ENCODE measurements at places on chromosomes 4 and X. TPM values are rescaled to one million over a fixed set of nuclear protein-coding genes. Genes with fewer than 3 reads are reported as not detected.

GRCh38 chrX:40700640-40701342 is 34.6 kb downstream of the MED14 start:
- no peak for DNase-seq

- DNase-seq, result no peak
These were observed 84.0 kb downstream of the PRSS12 start for GRCh38 chr4:118268780-118269179.

SPANXN3 gene
- not detected for total RNA-seq

DNA sequence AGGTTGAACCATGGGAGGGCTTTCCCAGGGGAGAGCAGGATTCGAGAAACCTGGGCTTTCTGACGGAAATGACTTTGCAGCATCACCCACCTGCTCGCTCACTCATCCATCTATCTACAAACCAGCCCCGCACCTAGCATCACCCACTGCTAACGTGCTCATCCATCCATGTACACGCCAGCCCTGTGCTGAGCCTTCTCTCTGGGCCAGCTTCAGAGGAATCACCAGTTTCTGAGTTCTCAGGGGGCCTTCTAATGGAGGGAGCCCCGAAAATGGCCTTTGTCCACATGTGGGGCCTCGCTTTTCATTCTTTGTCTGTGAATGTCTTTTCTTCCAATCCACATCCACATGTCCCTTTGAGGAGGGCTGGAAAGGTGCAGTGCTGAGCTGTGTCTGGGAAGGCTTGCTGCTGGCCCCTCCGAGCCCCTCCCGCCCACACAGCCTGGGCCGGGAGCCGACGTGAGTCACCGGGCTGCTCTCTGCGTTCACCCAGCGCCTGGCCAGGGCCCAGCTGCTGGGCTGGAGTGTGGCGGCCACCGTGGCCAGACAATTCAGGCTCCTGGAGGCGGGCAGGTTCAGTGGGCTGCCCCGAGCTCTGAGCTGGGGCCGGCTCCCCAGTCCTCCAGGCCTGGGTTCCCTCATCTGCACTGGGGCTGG is 14.7 kb downstream of the SORCS2 start:
- DNase-seq, result peak; percentile 95

DNA sequence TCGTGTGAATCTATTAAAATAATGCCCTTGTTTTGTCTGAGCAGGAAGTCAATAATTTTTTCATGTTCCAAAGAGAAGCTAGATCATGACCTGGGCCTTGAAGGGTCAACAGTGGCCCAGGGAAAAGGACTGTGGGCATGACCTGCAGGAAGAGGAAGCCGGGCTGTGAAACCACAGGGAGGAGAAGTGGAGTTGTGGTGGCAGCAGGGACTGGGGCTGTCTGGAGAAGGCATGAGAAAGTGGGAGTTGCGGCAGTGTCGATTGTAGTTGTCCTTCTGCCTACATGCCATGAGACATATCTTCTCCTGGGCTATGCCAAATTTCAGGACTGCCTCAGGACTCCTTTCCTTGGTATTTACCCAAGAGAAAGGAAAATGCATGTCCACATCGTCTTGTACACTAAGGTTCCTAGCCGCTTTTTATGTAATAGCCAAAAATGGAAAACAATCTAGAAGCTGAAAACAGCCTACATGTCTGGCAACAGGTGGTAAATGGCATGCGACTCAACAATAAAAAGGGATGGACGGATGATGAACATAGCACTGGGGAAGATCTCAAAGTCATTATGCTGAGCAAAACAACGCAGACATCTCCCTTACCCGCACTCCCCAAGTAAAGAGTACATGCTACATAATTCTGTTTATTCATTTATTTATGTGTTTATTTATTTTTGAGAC is 13.6 kb upstream of the PTTG2 start:
- DNase-seq, result no peak

MBNL3 gene
- total RNA-seq, result 11.7 TPM

- DNase-seq, result no peak
These were observed 169.8 kb upstream of the JADE1 start for GRCh38 chr4:128639541-128640270.

GRCh38 chr4:75995727-75996126 is 5.0 kb upstream of the SDAD1 start:
- DNase-seq, result no peak

DNA sequence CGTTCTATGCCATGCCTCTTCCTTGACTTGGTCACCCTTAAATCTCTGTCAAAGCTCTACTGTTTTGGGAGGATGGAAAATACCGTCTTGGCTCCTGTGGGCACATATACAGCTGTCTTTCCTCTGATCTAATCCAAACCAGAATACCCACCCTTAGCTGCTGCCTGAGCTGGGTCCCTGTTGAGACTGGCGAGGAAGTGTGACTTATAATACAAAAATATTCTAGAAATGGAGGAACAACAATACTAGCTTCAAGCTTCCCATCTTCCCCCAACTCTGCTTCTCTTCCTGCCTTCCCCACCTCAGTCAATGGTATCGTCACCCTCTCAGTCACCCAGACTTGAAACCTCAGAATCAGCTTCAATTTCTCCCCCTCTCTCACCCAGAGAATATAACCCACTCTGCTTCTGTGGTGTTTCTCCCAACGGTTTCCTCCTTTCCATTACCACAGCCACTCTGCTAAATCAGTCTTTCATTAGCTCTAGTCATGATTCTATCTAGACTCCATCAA is 599 bp upstream of the IL2RG start:
- DNase-seq, result no peak
